Stimulated activated CD4-positive, alpha-beta T cell treated with anti-CD3 and anti-CD28 coated beads, Interleukin-15, amount 100 ng/mL, for 1 hour (primary cell): ENCODE measurements at places on chromosomes 16 and 17.

DNA sequence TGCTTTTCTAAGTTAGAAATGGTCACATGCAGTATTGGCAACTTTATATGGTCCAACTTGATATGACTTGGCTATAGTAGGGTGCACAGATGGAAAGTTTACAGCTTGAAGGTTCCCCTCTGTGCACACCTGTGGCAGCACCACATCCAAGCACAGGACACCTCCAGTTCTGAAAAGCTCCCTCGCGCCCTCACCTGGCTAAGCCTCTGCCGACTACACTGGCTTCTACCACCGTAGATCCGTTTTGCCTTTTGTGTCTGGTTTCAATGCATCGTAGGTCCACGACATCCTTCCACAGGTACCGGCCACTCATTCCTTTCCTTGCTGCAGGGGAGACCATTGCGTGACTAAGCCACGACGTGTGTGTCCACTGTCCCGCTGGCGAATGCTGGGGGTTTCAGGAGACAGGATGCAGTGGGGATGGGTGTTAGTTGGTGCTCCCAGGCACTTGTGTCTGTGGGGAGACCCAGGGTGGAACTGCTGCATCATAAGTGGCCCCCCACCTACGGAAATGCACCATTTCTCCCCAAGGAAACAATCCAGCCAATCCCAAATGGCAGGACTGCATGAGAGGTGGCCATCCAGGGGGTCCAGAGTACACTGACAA, 4.9 kb upstream of the RASD1 start:
- DNase-seq, result no peak

- no peak for DNase-seq
Observed at GRCh38 chr16:27476240-27476639, 73.5 kb downstream of the GTF3C1 start.

DNA sequence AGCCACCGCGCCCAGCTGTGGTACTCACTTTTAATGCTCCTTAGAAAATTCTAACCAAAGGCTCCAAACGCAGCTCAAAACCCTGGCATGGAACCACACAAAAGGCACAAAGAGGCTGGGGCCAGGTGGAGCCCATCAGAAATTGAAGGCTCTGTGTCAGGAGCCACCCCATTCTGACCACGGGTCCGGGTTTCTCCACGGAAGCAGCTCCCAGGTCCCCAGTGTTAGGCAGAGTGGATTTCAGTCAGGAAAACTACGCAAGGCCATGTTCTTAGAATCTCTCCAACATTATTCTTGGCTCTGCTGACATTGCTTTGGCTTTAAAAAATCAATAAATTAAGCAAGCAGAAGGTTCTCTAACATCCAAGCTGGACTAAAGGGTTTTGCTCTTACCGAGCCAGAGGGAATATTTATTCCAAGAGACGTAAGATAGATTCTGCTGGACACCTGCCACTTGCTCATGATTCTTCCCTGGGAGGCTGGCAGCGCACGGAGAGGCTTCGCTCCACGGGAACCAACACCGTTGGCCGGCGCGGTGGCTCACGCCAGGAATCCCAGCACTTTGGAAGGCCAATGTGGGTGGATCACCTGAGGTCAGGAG, 93.5 kb downstream of the NXN start:
- no peak for DNase-seq

GRCh38 chr17:15462976-15463772, 4.2 kb downstream of the CDRT4 start:
- DNase-seq, result no peak

DNA sequence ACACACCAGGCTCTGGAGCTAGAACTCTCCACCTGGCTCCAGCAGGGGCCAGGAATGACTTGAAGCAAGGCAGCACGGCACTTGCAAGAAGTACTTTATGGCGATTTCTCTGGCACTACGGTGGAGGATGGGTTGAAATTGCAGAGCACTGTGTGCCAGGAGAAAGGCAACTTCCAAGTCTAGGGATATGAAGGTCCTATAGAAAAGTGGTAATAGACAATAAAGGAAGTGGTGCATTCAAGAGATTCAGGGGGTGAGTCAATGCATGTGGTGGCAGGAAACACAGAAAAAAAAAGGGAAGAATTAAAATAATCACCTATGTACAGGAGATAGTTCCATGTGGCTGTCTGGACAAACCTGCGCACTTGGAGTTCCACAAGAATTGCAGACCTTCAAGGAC, 240.3 kb upstream of the DYNLRB2 start:
- DNase-seq, result no peak

- DNase-seq, result no peak
Observed at GRCh38 chr16:799948-800833, at the start of gene GNG13. Gene GNG13 (minus strand): TSS chr16:800734. CDS start chr16:799077, 1,657 bp downstream.
